Activated naive CD4-positive, alpha-beta T cell treated with Interleukin-2 at 50 U/mL for 16 hours (primary cell): ENCODE measurements at places on chromosomes 7 and 10.

DNA sequence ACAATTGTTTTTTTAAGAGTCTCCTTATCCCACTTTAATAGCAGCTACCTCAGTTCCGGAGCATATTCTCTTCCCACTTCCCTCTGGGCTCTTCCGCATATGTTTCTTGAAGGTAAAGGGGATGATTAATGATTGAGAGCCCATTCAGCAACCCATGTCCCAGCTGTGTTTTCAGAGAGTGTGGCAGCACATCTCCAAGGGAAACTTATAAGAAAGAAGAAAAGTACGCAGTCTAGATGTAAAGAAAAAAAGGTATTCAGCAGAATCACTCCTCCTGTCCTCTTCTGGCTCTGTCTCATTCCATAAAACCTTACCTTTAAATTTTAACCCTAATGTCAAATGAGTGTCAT is 9.7 kb upstream of the ANKRD7 start:
- no peak for DNase-seq

DNA sequence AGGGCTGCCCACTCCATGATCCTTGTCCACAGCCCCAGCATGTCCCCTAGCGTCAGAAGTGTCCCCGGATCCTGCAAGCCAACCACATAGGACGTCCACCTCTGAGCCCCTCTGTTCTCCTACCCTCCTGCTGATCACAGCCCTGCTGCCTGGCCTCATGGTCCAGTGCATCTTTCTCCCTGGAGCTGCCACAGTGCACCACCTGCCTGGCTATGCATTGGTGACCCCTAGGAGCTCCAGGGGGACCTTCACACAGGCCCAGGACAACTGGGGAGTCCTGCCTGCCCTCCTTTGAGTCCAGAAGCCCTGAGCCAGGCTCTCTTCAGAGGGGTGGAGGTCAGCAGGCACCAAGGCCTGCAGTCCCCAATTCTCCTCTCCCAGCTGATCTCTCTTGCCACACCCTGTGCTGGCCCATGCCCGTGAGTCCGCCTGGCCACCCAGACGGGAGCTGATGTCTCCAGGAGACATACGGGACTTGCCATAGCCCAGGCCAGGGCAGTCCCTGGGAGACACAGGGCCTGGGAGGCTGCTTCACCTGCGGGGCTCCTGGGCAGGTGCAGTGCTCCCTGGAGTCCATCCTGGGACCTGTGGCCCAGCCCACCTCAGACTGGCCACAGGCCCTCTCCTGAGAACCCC is 77.4 kb upstream of the RET start:
- no peak for DNase-seq

DNA sequence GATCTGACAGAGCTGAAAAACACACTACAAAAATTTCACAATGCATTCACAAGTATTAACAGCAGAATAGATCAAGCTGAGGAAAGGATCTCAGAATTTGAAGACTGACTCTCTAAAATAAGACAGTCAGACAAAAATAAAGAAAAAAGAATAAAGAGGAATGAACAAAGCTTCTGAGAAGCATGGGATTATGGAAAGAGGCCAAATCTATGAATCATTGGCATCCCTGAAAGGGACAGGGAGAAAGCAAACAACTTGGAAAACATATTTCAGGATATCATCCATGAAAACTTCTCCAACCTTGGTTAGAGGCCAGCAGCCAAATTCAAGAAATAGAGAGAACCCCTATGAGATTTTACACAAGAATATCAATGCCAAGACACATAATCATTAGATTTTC is 804.8 kb upstream of the IGFBP3 start:
- no peak for DNase-seq

DNA sequence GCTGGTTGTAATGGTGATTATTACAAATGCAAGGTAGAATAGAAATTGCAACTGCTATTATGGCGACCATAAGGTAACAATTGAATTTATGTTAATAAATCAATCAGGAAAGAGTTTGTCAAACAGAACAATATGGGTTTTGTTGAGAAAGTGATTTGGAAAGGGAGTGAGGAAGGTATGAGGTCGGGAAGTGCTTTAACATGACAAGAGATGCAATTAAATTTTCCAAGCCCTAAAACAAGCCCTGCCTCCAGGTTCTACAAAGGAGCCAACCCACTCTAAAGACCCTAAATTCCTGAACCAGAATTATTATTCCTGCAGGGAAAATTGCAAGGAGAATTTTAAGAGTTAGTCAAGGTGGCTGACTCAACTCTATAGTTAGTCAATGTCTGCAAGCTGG is 363.7 kb downstream of the BMPER start:
- DNase-seq, result no peak

DNA sequence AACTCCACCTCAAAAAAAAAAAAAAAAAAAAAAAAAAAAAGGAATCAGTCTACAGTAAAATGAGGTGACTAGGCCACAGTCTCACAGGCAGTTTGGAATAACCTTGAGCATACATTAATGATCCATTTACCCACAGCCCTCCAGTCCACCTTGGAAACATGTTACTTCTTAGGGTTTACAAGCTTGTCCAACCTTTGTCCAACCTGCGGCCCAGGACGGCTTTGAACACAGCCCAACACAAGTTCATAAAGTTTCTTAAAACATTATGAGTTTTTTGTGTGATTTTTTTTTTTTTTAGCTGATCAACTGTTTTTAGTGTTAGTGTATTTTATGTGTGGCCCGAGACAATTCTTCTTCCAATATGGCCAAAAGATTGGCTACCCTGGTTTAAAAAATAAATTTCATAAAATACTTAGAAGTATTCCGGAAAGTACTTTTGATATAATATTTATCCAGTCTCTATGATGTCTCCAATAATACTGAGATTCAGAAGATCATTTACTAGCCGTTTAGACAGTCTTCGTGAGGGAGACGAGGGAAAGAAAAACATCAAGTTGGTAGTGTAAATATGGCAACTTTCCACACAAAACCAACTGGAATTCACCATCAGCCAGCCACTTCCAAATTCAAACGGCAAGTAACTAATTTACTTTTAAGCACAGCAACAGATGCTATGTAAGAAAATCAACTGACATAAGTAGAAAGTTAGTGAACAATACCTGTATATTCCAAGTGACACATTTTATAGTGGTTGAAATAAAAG is 9.9 kb downstream of the BAZ1B start:
- no peak for DNase-seq

DNA sequence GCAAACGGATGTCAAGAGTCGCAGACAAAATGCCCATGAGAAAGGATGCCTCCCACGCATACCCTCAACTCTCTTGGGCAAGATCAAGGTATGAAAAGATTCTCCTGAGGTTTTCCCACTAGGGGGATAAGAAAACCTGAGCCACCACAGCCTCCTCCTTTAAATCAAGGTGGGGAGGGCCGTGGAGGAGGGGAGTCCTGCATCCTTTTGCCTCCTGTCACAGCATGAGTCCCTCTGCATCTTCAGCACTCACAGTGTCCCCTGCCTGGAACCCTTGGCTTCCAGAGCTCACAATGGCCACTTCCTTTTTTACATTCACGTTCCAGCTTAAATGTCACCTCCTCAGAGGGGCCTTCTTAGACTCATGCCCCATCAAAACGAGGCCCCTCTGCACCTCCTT is 207.6 kb downstream of the GLI3 start:
- DNase-seq, result no peak

DNA sequence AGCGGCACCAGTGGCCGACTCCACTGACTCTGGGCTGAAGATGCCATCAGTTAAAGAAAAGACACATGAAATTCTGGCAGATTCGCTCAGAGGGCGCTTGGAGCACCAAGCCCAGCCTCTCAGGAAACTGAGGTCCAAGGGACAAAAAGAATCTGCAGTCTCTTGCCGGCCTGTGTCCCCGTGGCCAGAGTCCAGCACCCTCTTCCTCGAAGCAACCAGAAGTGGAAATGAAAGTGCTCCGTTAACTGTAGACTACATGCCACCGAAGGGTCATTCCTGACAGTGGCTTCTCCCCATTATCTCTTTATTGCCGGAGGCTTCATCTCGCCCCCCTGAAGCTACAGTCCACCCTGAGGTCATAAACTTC is 1.0 kb upstream of the CHST15 start:
- no peak for DNase-seq

- no peak for DNase-seq
Observed at GRCh38 chr7:43081603-43082002, 30.8 kb upstream of the HECW1 start.

DNA sequence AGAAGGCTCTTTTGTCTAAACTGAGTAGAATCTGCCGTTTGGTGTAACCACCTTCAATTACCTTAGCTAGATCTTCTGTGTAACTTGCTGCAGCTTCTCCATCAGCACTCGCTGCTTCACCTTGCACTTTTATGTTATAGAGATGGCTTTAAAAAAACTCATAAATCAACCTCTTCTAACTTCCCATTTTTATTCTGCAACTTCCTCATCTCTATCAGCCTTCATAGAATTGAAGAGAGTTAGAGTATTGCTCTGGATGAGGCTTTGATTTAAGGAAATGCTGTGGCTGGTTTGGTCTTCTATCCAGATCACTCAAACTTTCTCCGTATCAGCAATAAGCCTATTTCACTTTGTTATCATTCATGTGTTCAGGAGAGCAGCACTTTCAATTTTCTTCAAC is 1131.9 kb upstream of the CELF2 start:
- DNase-seq, result no peak

GRCh38 chr7:157565201-157565626 is 228.4 kb downstream of the DNAJB6 start:
- no peak for DNase-seq

DNA sequence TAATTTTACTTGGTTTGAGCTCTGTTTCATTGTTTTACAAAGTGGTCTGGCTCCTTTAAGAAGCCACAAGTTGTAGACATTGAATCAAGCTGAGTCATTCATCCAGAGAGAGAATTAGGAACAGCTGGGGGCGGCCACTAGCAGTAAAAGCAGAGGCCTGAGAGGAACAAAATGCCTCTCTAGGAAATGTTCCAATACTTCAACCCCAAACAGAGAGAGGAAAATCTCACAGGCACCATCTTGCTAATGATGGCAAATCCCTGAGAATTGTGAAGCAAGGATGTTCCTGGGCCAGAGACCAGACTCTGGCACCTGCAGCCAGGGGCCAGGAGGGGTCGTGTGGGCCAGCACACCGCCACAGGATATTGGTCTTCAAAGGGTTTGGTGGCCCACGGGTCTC is 26.5 kb upstream of the TRIL start:
- DNase-seq, result no peak

DNA sequence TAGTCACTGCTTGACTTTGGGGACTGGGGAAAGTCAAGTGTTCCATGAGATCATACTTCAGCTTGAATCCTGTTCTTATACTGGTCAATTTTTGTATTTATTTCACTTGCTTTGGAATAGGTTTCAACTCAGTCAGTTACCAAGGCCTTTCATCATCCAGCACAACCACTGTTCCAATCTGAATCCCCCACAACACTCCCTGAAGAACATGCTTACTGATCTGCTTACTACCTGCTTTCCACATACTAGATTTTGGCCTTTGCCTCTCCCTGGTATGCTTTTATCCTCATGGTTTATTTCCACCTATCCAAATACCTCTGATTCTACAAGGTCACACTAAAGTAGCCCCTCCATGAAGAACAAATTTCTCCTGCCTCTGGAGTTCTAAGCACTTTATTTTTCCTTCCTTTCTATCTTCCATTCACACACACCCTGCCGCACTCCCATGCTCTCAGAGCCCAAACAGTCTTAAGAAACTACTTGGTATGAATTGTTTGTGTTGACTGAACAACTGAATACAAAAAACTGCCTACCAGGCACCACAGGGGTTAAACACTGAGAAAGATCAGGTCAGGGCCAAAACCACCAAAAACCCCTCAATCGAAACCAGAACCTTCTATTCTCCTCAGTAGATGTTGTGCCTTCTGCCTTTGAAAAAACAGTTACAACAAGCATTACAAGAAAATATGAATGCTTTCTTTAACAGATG is 178.1 kb downstream of the AVL9 start:
- DNase-seq, result no peak

GRCh38 chr7:35555386-35555785 is 139.5 kb downstream of the HERPUD2 start:
- no peak for DNase-seq

GRCh38 chr7:23295401-23295697 is 3.8 kb upstream of the MALSU1 start:
- DNase-seq, result no peak

DNA sequence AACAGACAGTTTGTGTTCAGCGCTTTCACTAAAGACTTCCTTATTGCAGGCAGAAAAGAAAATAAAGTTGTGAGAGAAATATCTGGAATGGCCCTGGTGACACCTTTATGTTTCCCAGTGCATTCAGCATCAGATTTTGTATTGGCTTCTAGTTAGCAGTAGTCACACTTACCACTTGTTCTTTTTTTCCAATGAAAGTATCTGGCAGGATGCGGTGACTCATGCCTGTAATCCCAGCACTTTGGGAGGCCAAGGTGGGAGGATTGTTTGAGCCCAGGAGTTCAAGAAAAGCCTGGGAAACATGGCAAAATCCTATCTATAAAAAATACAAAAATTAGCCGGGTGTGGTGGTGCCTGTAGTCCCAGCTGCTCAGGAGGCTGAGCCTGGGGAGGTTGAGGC is 649.6 kb downstream of the LRMDA start:
- no peak for DNase-seq

GRCh38 chr7:48781752-48782151 is 142.6 kb upstream of the CDC14C start:
- DNase-seq, result no peak

- DNase-seq, result no peak
Observed at GRCh38 chr7:67407392-67408071, 410.9 kb downstream of the TYW1 start.

- no peak for DNase-seq
Observed at GRCh38 chr10:26624006-26624405, 73.5 kb upstream of the PDSS1 start.

DNA sequence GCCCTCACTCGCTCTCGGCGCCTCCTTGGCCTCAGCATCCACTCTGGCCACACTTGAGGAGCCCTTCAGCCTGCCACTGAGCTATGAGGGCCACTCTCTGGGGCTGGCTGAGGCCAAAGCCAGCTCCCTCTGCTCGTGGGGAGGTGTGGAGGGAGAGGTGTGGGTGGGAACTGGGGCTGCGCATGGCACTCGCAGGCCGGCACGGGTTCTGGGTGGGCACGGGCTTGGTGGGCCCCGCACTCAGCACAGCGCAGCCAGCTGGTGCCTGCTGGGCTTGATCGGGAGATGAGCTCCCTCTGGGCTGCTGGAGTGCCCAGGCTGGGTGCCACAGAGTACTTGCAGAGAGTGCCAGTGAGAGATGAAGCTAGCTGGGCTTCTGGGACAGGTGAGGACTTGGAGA is 875.5 kb downstream of the XPNPEP1 start:
- DNase-seq, result no peak

- no peak for DNase-seq
Observed at GRCh38 chr7:138667535-138668228, 33.5 kb downstream of the SVOPL start.

DNA sequence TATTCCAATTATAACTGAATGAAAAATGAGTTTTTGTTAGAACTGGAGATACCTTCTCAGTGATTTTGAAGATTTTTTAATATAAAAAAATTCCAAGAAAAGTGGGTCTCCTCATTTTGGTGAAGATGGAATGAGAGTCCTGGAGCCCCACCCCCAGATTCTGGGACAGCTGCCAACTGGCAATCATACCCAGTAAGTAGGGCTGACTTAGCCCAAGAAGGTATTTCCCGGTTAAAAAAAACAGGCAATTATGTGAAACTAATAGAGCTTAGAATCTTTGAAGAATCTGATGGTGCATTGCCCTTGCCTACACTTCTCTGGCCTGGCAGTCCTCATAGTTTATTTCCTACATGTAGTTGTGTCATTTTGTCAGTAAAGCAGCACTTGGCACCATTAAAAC is 52.8 kb upstream of the VWDE start:
- no peak for DNase-seq
